ENCODE measurements at places on chromosomes 3 and 15.

- no peak for DNase-seq
Measured at GRCh38 chr15:66714543-66714981, 12.5 kb downstream of the SMAD6 start.

DNA sequence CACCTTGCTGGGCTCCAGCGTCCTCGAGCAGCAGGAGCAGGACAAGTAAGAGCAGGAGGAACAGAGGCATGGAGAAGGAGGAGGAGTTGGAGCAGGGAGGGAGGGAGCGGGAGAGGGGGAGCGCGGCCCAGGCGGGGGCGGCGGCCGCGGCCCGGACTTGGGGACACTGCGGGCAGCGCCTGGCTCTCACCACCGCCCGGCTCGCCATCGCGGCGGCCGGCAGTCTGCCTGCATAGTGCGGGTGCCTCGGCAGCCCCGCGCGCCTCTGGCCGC lies 440 bp downstream of the DCBLD2 start:
- DNase-seq = no peak

- DNase-seq = no peak
Measured at GRCh38 chr3:157257101-157257500, 97.2 kb upstream of the CCNL1 start.

GRCh38 chr3:60366486-60366885 lies 884.8 kb downstream of the FHIT start:
- no peak for DNase-seq

- no peak for DNase-seq
Measured at GRCh38 chr15:82802497-82802896, 3.4 kb downstream of the FSD2 start.

DNA sequence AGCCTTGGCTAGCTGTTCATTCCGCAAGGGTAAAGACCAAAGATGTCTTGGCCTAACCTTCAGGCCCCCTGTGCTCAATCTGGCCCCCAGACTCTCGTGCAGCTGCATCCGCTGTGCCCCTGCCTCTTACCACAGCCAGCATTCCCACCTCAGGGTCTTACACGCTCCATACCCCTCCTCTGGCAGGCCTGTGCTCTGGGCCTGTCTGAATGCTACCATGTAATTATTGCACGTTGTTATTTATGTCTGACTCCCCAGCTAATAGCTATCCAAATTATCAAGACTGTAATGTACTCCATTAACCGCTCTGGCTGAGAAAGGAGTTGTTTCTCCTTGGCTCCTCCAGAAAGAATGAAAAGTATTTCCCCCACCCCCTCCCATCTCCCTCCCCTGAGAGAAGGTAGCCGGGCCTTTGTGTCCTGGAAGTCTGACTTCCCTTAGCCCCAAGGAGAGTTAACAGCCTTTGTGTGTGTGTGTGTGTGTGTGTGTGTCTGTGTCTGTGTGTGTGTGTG lies 54.5 kb upstream of the UBE2E1 start:
- no peak for DNase-seq

- DNase-seq = no peak
Measured at GRCh38 chr15:36557364-36557763, 22.1 kb upstream of the CDIN1 start.

DNA sequence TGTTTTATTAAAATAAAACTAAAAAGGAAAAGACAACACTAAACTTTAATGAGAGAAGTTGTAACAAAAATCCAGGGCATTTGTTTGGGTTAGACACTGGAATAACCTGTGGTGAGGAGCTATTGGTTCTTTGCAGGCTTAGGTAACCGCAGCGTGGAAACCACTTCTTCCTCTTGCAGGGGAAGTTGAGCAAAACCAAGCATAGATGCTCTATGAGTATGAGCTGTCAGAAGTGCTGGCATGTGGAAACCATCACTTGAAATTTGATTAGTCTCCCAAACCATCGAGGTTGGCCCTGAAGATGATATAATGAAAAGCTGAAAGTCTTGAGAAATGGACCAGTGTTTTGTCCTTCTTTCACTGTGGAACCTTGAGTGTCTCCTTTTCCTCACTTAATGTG lies 127.1 kb upstream of the RBMS3 start:
- no peak for DNase-seq

DNA sequence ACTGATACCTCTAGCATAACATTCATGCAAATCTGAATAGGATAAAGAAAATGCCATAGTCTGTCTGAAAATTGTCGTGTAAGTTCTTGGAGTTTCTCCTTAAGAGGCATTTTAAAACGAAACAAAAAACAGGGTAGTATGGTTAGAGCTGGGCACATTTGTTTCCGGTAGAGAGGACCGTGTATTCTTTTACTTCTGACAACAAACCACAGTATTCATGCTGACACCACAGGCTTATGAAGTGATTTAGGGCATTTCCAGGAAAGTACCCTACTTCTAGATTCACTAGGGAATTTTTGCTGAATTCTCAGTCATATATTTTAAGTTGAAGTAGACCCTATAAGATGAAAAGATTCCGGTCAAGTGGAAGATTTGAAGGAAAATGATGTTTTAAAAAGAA lies 541.3 kb downstream of the UNC13C start:
- DNase-seq = no peak

GRCh38 chr15:93217343-93217742 lies 128.3 kb upstream of the RGMA start:
- DNase-seq = no peak

GRCh38 chr3:16404349-16404895 lies 109.1 kb downstream of the RFTN1 start:
- DNase-seq = no peak

- no peak for DNase-seq
Measured at GRCh38 chr3:115232167-115232566, 85.1 kb upstream of the ZBTB20 start.

DNA sequence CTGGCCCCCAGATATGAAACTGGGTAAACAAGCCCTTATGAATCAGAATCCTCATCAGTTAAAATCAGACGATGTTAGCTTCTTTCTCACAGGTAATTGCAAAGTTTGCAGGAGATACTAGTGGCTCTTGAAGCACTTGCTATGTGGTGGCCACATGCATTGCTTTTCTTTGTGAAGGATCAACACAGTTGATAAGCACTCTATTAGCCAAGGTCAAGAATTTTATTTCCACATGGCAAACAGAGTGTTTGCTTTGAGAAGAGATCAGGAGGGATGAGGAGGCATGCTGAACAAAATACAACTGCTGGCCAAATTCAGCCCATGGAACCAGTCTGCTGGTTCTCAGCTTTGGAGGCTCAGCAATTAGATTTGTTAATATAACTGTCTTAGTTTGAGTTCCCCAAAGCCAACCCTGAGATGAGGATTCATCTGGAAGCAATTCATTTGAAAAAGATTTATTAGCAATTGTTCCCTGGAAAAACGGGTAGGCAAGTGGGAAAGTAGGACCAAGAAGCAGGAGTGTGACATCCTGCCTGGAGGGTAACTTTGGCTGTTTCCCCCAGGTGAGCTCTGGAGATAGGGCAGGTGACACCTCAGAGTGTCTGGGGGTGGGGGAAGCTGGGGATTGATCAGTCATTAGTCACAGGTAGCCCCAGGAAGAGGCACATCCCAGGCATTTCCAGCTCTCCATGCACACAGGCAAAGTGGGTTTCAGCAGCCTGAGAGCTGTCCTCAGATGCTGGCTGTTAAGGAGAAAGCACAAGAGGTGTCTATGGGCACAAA lies 180.3 kb downstream of the ABHD5 start:
- no peak for DNase-seq

GRCh38 chr3:58160399-58160798 lies 50.4 kb downstream of the DNASE1L3 start:
- no peak for DNase-seq

DNA sequence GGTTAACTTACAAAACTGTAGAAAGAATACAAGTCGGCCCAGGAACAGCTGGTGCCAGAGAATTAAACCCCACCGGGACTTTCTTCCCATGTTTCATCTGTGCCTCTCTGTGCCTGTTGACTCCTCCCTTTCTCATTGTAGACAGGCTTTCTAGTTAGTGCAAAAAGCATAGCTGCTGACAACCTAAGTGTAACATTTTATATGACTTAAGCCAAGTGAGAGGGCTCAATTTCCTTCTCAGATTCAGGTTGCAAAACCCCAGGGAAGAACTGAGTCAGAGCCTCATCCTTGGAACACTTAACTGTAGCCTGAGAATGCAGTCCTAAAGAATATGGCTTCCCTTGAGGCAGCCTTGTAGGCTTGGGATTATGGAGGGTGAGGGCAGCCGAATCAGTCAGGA lies 302.5 kb upstream of the AZI2 start:
- no peak for DNase-seq

DNA sequence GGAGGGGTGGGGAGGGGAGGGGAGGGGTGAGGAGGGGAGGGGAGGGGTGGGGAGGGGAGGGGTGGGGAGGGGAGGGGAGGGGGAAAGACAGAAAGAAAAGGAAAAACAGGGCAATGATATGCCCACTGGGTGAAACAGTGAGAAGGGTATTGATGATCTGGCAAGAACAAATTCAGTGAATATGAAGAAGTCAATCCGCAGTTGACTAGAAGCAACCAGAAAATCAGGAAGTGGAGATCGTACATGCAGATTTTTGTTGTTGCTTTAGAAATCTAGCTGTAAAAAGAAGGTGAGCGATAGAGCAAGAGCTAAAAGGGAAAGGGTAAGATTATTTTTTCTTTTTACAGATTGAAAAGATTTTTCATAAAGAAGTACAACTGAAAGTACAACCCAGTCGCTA lies 47.6 kb upstream of the ARF4 start:
- no peak for DNase-seq

DNA sequence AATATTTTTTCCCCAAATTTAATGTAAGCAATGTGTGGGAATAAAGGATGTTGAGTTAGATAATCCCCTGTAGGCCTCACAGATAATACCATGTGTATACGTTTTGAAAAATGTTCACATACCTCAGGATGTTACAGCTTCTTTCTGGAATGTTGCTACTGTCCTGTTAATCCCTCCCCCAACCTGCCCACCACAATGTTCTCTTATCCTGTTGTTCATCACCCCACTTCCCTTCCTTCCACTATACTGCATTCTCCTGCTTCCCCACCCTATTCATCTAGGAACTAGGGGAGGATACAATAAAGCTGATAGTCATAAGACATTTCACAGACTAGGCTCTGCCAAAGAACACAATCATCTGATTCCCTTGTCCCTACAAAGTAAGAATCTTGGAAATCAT lies 92.1 kb downstream of the IGF2BP2 start:
- DNase-seq = no peak

- no peak for DNase-seq
Measured at GRCh38 chr3:168273917-168274316, 178.2 kb upstream of the GOLIM4 start.

- DNase-seq = no peak
Measured at GRCh38 chr3:151425627-151426340, 35.1 kb downstream of the IGSF10 start.

DNA sequence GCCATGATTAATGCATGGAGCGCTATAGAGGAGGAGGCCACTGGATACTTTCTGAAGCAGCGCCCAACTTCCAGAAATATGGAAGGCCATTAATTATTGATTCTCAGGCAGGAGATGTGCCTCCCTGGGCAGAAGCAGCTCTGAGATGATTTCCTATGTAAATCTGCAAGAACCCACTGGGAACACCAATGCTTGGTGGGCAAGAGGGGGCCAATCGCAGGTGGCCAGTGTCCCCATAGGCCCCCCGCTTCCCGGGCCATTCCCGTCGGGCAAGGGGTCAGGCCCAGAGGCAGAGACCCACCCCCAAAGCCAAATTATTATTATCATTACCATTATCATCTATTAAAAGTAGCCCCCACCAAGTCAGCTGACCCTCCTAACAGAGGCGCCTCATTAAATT lies 288.0 kb upstream of the TLE3 start:
- DNase-seq = no peak

GRCh38 chr3:120587332-120587975 lies 8.7 kb upstream of the NDUFB4 start:
- DNase-seq = no peak

DNA sequence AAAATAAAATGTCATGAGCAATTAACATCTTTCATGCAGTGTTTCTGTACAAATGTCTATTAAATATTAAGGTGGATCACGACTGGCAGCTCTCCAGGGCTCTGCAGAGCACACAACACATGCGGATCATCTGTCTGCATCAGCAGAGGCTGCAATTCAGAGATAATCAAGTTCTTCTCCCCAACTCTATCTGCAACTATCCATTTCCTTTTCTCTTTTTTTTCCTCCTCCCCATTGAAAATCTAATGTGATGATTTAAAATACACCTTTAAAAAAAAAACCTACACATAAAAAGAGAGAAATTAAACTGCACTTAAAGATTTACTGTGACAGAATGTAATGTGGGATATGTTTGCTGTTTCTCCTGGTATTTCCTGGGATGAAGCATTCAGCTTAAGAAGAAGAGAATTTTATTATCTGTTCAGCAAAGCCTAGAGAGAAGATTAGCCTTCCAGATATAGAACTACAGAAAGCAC lies 352.6 kb upstream of the CCDC54 start:
- DNase-seq = no peak

GRCh38 chr3:10772271-10773161 lies 43.5 kb upstream of the SLC6A11 start:
- DNase-seq = no peak

DNA sequence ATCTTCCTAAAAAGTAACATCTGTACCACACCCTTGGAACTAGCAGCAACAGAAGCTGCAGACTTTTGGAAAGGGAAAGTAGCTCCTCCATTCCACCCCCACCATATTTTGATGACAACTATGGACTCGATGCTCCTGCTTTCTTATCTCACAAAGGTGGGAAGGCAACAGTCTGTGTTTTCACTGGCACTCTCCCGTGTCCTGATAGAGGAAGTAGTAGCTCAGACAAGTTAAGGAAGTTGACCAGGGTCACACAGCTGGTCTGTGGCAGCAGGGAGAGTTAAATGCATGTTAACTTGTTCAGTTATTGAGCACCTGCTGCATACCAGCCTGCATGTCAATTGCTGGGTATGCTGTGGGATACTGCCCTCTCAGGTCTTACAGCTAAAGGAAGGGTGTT lies 33.1 kb downstream of the BHLHE40 start:
- no peak for DNase-seq

DNA sequence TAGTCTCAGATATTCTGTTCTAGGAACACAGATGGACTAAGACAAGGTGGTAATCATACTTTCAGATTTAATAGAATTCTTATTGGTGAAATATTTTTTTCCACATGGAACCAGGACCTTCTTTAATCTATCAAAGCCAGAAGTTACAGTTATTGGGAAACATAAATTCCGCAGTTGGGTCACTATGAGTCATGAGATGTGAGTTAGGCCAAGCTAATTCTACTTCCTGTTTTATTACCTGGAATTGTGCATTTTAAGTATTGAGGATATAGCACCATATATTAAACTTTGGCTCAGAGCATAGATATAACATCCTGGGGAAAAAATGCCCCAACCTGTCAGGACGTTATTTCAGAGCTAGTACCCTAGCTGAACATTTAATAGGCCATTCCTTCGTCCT lies 96.4 kb upstream of the P3H2 start:
- DNase-seq = no peak

DNA sequence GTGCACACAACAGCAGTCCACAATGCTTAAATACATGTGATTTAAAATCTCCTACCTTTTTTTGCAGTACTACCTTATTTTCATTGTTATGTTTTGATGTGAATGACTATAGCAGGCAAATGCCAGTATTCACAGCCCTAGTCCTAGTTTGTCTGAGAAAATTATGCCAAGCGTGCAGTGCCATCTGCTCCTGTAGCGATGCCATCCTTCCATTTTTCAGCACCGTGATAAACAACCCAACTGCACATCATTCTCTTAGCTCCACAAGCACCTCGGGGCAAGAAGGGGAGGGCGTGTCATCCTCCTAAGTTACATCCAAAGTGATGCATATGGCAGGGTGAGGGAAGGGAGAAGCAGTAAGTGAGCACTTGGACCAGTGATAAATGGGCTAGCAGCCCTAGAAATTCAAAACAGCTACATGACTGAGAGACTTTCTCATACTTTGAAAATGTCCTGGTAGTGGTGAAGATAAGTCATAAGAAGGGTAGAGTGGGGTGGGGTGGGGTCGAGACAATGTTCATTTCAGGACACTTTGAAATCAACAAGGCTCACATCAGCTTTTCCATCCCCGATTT lies 198.8 kb downstream of the LSAMP start:
- DNase-seq = no peak
